Heart left ventricle (tissue), 16 donors: ENCODE measurements at places on chromosomes 11 and 22. TPM values are rescaled to one million over a fixed set of nuclear protein-coding genes. Genes with fewer than 3 reads are reported as not detected.

- DNase-seq: no peak
Measured at GRCh38 chr11:87374038-87374807, 336.5 kb downstream of the TMEM135 start.

The IGLL1 gene
- not detected for polyA plus RNA-seq

The OR8D1 gene
- not detected for polyA plus RNA-seq

DNA sequence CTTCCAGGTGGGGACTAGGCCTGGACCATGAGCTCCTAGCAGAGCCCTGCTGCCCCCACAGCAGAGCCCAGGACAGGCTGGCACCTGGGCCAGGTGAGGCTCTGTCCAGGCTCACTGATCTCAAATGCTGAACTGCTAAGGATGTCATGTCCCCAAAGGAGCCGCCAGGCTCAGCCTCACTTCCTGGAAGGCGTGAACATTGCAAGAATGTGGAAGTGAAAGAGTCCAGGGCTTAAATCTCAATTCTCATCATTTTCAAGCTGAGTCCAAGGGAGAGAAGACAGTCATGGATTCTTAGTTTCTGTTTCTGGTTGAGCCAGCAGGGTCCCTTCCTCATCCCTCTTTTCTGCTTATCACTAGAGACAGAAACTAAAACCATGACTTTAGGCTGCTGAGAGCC, 5.0 kb downstream of the ASCL2 start:
- DNase-seq: no peak

The GP1BB gene
- polyA plus RNA-seq: 30.4 TPM

The ZNF280B gene
- polyA plus RNA-seq: 0.19 TPM

- DNase-seq: no peak
Measured at GRCh38 chr11:35330156-35330889, 89.0 kb downstream of the SLC1A2 start.

GRCh38 chr11:94100253-94100652, 28.4 kb upstream of the PANX1 start:
- no peak for DNase-seq

The GGTLC3 gene
- polyA plus RNA-seq: not detected

The APLNR gene
- polyA plus RNA-seq: 1.1 TPM

DNA sequence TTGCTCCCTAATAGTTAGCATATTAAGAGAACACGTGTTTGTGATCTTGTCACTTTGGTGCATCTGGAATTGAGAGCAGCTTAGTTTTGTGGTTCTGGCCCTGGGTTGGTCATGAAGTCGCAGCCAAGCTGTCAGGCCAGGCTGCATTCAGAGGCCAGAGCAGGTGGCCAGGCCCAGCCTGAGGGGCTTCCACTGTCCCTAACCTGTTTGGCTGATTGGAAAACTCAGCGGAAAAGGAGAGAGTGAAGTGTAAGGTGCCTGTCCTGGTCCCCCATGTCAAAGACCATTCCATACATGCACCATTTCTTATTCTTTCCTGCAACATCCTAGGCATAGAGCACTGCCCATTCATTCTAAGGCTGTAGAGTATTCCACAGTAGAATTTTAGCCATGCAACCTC, 111.5 kb upstream of the IGLL5 start:
- DNase-seq: no peak

- no peak for DNase-seq
Measured at GRCh38 chr11:60934124-60934789, 10.0 kb downstream of the TMEM132A start.

DNA sequence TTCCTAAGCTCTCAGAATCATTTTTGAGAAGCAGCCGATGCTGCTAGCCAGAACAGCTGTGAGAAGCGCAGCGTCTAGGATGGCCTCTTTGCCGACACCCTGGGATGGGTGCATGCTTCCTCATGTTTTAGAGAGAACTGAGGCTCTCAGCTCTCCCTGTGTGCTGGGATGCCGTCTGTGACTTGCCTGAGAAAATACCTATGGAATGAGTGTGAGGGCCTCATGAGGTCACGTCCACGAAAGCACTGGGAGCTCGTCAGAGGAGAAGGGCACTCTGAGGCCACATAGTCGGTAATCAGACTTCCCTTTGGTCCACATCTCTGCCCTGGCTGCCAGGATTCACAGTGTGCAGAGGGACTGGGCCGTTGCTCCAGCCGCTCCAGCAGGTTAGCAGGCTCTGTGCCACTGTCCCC, 54.7 kb downstream of the MICAL3 start:
- DNase-seq: peak; percentile 73

The OR8G1 gene
- not detected for polyA plus RNA-seq

The MYBPC3 gene
- polyA plus RNA-seq: 1,204 TPM

The P2RY2 gene
- polyA plus RNA-seq: 20.0 TPM

DNA sequence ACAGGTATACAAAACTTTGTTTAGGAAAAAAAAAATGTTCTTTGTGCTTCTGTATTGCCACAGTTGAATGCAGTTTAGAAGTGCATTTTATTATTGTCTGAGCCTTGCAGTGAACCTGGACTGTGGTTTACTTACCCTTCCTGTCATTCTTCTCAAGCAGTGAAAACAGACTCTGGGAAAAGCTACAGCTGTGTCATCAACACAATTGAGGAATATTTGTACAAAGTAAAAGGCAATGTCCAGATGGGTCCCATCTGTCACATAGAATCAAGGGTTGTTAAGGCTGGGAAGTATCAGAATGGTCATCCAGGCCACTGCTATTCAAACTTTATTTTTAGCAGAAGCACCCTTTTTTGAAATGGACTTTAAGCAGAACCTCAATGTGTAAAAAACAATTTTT, 73.3 kb downstream of the TRIM44 start:
- no peak for DNase-seq

DNA sequence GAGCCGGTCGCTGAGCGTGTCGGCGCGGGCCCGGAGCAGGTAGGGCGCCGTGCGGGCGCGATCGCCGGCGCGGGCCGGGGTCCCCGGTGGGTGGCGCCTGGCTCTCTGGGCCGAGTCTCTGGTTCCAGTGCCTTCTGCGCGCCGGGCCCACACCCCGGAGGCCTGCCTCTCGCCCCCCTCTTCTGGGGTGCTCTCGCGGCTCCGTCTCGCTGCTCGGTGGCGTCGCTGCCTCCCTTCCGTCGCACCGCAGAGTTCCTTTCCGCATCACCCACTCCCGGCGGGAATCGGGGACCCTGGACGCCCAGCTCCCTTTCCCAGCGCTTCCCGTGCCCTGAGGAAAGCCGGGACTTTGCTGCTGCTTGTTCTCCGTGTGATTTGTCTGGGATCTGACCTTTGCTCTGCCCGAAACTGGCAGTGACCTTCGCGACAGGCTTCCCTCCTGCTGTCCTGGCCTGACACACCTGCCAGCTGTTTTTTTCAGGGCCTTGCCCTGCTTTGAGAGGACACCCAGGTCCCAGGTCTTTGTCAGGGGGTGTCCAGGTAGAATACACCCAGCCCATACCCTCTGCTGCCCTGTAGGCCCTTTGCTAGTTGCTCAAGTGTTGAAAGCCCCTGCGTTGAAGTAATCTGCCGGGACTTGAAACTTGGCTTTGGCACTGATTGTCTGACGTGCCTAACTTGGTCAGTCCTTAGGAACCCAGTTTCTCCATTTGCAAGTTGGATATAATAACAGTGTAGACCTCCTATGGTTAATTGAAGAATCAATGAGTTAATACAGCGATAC, 711 bp downstream of the FDX1 start:
- DNase-seq: peak; percentile 47

The ARHGAP20 gene
- polyA plus RNA-seq: 0.17 TPM

The CHST1 gene
- 3.8 TPM for polyA plus RNA-seq

The TRPM5 gene
- polyA plus RNA-seq: not detected

DNA sequence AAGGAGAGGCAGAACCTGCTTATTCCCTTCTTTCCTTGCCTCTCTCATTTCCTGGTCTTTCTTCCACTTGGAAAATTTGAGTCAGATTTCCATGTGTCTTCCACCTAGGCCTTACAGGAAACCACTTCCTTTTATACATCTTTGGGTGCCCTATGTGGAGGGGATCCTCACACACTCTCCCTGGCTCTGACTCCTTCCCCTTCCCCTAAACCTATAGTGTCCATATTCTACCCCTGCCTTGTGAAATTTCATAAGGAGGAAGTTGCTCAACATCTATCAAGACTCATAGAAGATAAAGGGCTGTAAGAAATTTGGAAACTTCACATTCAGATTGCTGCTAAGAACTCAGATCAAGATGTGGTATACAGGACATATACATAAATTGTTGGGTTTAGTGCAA, 20.4 kb downstream of the TUG1 start:
- no peak for DNase-seq

The GAL3ST3 gene
- 0.08 TPM for polyA plus RNA-seq

DNA sequence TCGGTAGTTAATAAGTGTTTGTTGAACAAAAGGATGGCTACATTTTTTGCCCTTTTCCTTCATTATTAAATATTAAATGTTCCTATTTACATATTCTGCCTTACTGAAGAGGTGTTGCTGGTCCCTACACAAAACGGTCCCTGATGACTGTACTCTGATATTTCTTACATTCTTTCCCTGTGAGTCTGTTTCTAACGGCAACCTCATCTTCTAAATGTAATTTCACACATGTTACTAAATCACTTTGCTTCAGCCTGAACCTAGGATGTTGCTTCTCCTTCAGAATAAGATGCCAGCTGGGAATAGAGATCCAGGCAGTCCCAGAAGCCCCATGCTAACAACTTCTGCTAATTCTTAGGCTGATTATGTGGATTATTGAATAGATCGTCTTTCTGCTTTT, 50.3 kb downstream of the SPON1 start:
- no peak for DNase-seq

The SCGB1D2 gene
- polyA plus RNA-seq: 3.1 TPM

The PIH1D2 gene
- 2.4 TPM for polyA plus RNA-seq
